Stimulated activated CD4-positive, alpha-beta T cell treated with anti-CD3 and anti-CD28 coated beads, Interleukin-1b, Interleukin-23, amount 100 ng/mL, for 1 hour (primary cell): ENCODE measurements at places on chromosomes 5 and 9.

DNA sequence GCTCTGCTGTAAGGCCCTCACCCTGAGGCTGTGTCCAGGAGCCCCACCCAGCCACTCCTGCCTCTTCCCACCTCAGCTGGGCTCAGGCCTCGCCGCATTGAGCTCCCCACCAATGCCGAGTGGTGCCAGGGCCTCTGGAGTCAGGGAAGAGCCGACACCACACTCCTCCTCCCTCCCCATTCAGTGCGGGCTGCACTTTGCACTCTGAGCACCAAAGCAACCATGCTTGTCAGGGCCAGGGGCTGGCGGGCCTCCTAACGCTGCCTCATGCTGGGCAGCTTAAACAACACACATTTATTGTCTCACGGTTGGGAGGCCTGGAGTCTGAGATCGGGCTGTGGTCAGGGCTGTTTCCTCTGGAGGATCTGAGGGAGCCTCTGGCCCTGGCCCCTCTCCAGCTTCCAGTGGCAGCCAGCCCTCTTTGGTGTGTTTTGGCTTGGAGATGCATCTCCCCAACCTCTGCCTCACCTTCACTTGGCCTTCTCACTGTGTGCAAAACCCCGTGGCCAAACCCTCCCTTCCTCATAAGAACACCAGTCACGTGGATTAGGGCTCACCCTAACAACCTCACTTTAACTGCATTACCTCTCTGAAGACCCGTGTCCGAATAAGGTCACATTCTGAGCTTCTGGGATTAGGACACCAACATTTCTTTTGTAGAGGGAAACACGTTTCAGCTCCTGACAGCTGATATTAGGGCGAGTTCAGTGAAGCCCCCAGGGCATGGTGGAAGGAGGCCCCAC lies 157.8 kb downstream of the MED10 start:
- DNase-seq = no peak

- no peak for DNase-seq
Observed at GRCh38 chr9:105672711-105673234, 10.5 kb downstream of the TAL2 start.

GRCh38 chr5:131633830-131634229 lies 1.2 kb downstream of the RAPGEF6 start:
- no peak for DNase-seq

GRCh38 chr5:139378941-139379361 lies 4.1 kb downstream of the SLC23A1 start:
- DNase-seq = no peak

DNA sequence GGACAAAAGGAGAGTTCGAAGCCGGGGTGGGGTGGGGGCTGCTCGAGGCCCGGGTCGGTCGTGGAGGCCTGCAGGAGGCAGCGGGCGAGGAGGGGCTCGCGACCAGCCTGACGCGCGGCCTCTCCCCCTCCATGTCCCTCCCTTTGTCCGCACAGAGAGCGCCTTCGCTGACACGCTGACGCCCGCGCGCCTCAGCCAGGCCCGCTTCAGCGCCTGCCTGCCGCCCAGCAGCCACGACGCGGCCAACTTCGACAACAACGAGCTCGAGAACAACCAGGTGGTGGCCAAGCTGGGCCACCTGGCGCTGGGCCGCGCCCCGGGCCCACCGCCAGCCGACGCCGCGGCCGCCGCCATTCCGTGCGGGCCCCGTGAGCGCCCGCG lies 42.2 kb downstream of the NEURL1B start:
- no peak for DNase-seq

GRCh38 chr5:132639706-132640130 lies 18.3 kb upstream of the IL13 start:
- no peak for DNase-seq

- no peak for DNase-seq
Observed at GRCh38 chr9:78295731-78296130, 1.2 kb upstream of the PSAT1 start.

DNA sequence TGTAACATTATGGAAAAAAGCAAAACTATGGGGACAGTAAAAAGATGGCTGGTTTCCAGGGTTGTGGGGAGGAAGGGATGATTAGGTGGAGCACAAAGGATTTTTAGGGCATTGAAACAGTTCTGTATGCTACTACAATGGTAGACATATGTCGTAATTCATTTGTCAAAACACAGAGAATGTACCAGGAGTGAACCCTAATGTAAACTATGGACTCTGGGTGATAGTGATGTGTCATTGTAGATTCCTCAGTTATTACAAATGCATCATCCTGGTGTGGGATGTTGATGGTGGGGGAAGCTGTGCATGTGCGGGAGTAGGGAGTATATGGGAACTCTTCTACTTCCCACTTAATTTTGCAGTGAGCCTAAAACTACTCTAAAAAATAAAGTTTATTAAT lies 135.0 kb upstream of the GABRP start:
- DNase-seq = no peak

- no peak for DNase-seq
Observed at GRCh38 chr9:23682352-23682751, 143.7 kb downstream of the ELAVL2 start.

GRCh38 chr9:10268531-10269485 lies 344.0 kb downstream of the PTPRD start:
- DNase-seq = no peak

DNA sequence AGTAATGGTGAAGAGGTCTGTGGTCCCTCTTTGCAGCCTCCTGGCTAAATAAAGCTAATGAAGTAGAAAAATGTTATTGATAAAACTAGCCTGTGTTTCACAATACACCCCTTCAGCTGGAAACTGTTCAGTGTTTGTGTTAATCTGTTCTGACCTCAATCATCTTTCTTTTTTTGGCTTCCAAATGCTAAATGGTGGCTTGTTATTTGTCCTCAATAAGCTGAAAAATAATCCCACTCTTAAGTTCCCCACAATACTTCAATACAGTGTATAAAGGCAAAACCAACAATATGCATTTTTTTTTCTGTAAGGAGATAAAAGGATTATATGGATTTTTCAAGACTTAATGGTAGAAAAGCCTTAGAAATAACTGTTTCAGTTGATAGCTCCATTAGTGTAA lies 560.5 kb downstream of the TUSC1 start:
- no peak for DNase-seq

- DNase-seq = no peak
Observed at GRCh38 chr9:129206905-129207304, 28.8 kb upstream of the IER5L start.
